ENCODE measurements at places on chromosomes 5 and 9.

- DNase-seq = no peak
Measured at GRCh38 chr5:91532281-91532680, 149.2 kb upstream of the ARRDC3 start.

DNA sequence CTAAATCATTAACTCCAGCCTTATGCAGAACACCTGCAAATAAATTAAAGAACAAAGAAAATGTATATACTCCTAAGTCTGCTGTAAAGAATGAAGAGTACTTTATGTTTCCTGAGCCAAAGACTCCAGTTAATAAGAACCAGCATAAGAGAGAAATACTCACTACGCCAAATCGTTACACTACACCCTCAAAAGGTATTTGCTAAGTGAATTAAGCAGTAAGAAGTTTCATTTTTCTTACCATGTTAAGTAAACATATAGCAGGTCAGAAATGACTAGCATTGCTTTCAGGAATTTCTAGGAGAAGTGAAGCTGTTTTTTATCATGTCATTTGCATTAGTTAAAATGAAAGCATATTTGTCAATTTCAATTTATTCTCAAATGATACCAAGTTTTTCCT lies 92.7 kb downstream of the MELK start:
- DNase-seq = no peak

- DNase-seq = no peak
Measured at GRCh38 chr5:16497546-16497945, 31.9 kb upstream of the ZNF622 start.

DNA sequence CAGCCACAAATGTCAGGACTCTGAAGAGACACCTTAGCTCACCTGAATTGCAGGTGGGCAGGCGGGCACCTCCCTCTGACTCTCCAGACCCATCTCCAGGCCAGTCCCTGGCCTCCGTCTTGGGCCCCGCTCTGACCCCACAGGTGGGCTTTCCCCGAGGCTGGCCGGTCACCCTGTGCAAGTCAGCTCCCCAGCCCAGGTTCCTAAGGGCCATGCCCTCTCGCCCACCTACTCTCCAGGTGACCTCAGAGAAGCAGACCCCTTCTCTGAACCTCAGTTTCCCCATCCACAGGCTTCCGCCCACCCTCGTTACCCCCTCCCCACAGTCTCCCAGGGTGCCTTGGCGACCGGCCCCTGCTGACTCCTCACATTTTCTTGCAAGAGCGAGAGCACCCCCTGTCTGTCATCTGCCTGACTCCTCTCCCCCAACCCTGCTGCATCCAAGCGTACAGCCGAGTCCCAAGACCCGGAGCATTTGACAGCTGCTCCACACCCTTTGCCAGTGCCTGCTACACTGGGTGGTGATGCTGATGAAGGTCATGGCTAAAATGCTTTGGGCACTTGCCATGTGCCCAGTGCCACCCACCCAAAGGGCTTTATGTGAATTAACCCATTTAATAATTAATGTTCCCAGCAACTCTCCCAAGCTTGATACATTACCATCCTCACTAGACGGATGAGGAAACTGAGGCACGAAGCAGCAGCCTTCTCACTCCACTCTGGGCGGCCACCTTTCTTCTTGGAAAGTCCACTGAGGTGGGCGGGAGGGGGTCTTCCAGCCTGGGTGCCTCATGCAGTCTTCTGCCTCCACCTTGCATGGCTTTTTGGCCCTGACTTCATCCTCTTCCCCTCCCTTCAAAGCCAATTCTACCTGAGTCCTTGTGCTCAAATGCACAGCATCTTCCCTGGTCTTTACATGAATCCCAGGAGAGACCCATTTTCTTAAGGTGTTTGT lies 51.1 kb upstream of the ORM1 start:
- DNase-seq = peak; percentile 70

DNA sequence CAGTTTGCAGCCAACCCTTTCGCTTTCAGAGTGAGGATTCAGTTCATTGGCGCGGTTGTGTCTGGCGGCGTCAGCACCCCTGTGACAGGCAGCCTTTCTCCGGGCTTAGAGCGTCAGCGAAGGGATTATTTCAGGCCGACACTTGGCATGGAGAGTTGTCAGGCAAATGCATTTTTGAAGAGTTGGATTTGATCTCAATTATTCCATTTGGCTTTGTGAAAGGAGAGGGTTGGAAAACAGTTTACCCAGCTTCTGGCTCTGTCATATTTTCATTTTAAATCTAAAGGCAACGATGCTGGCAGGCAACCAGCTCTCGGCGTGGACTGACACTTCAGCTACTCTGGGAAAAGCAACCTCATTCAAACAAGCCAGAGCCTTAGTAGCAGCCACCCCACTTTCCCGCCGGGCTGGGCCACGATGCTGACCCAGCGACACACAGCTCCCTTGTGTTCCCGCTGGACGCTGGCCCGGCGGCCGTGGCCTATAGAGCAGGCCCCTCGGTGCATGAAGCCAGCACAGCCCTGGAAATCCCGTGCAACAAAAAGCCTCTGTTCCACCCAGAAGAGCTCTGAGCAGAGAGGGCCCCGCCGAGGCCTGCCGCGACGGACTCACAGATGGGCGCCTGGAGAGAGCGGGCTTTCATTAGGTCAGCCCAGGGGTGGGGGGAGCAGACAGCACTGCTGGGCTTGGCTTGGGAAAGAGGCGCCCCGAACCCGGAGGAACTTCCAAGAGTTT lies 28.9 kb upstream of the LPCAT1 start:
- DNase-seq = peak; percentile 82

GRCh38 chr5:74015716-74016115 lies 389.7 kb downstream of the ARHGEF28 start:
- no peak for DNase-seq

- no peak for DNase-seq
Measured at GRCh38 chr5:1460054-1460682, 14.9 kb upstream of the SLC6A3 start.

GRCh38 chr5:36593867-36594266 lies 12.5 kb upstream of the SLC1A3 start:
- no peak for DNase-seq

DNA sequence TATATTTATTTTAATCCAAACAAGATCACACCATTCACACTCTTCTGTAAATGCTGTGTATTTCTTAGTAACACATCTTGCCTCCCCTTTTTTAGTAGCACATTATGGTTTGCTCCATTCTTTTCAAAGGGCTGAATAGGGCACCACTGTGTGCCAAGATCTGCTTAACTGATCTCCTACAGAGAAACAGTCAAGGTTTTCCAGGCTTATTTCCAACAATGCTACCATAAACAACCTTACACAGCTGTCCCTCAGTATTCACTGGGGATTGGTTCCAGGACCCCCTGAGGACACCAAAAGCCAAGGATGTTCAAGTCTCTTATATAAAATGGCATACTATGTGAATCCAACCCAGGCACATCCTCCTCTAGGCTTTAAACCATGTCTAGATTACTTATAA lies 16.5 kb downstream of the GOLM1 start:
- DNase-seq = no peak

DNA sequence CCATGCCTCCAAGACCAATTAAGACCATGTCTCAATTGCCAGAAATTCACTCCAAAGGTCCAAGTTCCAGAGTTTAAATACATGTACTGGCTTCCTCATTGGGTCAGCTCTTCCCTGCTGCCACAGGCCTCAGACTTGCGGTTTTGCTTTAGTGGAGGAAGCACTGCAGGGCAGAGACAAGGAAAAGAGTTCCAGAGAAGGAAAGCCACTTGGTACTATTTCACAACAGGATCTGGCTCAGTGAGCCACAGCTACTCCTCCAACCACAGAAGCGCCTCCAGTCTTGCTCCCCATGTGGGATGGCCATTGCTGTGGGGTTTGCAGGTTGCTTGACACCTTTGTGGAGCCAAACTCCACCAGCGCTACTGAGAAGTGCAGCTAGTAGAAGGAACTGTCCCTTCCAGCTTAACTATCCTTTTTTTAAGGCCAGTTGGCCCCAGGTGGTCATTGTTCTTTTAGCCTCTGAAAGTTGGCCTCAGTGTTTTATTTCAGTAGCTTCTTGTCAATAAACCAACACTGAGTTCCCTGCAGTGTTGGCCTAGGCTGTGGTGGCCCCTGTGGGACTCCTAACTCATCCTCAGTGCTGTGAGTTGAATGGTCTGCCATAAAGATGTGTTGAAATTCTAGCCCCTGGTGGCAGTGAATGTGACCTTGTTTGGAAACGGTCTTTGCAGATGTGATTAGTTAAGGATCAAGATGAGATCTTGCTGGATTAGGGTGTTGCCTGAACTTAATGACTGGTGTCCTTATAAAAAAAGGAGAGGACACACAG lies 93.7 kb upstream of the DAP start:
- no peak for DNase-seq

DNA sequence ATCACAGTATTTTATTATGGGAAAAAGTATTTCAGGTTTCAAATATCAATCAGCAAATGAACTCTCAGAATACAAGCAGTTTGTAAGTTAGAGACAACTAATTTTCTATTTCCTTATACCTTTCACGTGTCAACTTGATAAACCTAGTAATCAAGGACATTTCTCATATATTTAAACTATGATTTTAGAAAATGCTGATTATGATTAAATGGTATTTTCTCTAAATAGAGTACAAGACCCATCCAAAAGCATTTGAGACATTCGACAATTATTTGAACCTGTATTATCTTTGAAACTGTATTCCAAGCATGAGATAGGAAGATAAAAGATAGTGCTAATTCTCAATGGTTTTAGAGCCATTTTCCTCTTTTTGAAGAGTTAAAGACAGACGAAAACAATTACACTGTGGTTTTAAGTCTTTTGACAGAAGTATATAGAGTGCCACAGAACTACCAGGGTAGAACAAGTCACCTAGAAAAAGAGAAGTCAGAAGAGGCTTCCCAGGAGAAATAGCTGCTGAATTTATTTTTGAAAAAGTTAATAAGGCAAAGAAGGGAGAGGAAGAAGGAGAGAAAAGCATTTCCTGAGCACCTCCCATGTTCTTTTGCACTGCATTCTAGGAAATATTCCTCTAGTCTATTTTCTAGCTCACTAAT lies 5.6 kb downstream of the MEIKIN start:
- DNase-seq = no peak

- no peak for DNase-seq
Measured at GRCh38 chr5:130871346-130872086, 293.5 kb downstream of the HINT1 start.

GRCh38 chr5:180717989-180718388 lies 21.9 kb downstream of the OR2Y1 start:
- DNase-seq = no peak

GRCh38 chr5:153459051-153459743 lies 31.3 kb upstream of the GRIA1 start:
- no peak for DNase-seq

- no peak for DNase-seq
Measured at GRCh38 chr5:61768692-61769281, 436.7 kb downstream of the ZSWIM6 start.

DNA sequence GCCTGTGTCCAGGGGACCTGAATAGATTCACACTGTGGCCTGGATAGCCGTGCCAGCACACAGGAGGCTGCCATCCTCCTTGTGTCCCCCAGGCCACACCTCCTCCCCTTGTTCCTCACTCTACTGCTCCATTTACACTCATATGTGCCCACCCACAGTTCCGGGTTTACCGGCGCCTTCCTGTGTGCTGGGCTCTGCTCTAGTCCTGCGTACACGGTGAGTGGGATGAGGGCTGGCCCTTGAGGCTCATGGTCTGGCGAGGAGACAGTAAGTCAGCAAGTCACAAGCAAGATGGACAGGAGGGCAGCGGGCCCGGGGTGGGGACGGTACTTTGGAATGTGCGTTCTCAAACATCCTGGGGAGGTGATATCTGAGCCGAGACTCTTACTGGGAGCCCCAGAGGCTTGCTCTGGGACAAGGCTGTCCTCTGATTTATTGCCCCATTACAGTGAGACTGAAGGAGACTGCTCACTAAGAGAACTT lies 32.4 kb upstream of the NXNL2 start:
- DNase-seq = peak; percentile 41

DNA sequence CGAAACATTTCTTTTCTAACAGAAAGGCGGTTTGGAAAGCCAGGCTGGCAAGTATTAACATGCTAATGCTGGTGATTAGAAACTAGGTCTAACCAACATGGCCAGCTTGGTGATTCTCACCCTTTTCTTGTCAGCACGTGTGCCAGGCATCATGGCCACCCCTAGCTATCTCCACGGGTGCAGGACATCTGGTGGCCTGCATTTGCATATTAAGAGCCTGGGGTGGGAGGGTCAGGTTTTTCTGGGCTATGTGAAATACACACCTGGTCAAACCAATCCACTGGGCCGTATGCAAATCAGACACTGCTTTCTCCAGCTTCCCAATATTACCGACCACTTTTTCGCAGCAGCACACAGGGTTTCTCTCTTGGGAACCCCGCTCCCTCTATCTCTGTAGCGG lies 612.1 kb downstream of the PTPRD start:
- DNase-seq = no peak

- DNase-seq = no peak
Measured at GRCh38 chr9:129404621-129405020, 216.3 kb downstream of the C9orf50 start.

- DNase-seq = peak; percentile 60
Measured at GRCh38 chr9:136939996-136940525, 4.5 kb downstream of the FBXW5 start.

GRCh38 chr5:146447734-146448380 lies 724 bp downstream of the TCERG1 start:
- no peak for DNase-seq

- peak; percentile 77 for DNase-seq
Measured at GRCh38 chr9:88387036-88387551, 1.1 kb upstream of the SPIN1 start.

- no peak for DNase-seq
Measured at GRCh38 chr5:124401476-124402143, 344.8 kb downstream of the ZNF608 start.

GRCh38 chr9:98135558-98135934 lies 16.5 kb upstream of the TRIM14 start:
- DNase-seq = no peak

DNA sequence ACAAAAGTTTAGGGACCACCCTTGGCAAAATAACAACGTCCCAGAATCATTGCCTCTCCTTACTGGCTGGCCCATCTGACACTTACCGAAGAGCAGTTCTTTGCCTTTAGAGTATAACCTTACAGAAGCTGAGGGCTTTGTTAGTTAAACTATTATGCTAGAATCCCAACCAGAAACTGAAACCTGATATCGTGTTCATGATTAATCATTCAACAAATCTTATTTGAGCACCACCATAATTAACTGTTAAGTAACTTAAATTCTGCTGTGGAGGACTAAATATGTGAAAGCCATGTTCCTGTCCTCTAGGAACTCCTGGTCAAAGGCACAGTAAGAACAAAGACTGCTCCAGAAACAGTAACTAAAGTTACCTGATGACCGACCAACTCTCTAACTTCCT lies 104.9 kb downstream of the ARL15 start:
- DNase-seq = no peak

GRCh38 chr9:37943345-37944265 lies 39.7 kb upstream of the SLC25A51 start:
- no peak for DNase-seq
